PC-9 (cell line): ENCODE measurements at places on chromosomes 12 and 14. TPM values are rescaled to one million over a fixed set of nuclear protein-coding genes. Genes with fewer than 3 reads are reported as not detected.
A peak's percentile ranks its signal among the peaks of the same experiment; 100 is the strongest.

DNA sequence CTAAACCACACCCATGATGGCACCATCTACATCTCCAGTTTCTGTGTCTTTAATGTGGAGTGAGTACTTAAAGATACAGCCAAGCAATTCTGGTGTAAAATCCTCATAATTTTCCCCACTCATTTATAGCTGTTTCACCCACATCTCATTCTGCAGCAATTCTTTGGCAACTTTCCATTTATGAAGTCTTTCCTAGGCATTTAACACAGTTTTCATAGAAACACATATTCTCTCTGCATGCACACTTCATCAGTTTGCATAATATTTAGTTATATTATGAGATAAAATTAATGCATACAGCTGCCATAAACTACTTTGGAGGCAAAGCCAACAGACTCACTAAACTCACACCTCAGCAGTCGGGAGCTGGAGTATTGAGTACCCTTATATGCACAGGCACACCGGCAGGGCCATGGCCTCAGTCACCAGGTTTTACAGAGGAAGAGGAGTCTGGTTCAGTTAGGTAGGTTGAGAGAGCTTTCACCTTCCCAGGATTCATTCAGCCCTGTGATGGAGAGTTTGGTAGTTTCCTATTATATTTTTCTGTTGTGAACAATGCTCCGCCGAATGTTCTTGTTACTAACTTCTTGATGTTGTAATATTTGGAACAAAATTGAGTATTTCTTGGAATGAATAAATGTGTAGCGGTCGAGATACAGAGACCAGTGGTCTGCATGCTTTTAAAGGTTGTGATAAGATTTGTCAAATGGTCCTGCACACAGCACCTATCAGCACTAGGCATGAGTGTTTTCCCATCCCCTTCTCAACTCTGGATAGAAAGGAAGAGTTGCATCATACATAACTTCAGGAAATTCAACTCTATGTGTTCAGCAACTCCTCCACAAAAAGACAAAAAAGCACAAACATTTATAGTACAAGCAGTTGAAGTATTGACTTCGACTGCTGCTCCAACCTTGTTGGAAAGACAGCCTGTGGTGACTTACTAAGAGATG lies 123.5 kb downstream of the TTC8 start:
- no peak overlapping the region for H3K4me3 ChIP-seq
- no peaks in the 10 kb centered on the region for H3K4me1 ChIP-seq
- H3K36me3 ChIP-seq: no peaks in the 10 kb centered on the region
- no peak overlapping the region for H3K27ac ChIP-seq

The STAC3 gene
- total RNA-seq: 1.3 and 2.2 TPM in 2 replicates

- no peak overlapping the region for H3K4me3 ChIP-seq
- DNase-seq: no peak
- H3K27me3 ChIP-seq: no peaks in the 10 kb centered on the region
- H3K36me3 ChIP-seq: no peaks in the 10 kb centered on the region
- H3K27ac ChIP-seq: no peak overlapping the region
These were observed 578.0 kb upstream of the MGAT4C start for GRCh38 chr12:86834217-86834616.

The CDCA3 gene
- 104 and 125 TPM in 2 replicates for total RNA-seq

GRCh38 chr14:91998667-91999570 lies 40.9 kb downstream of the TRIP11 start:
- no peaks in the 10 kb centered on the region for H3K27me3 ChIP-seq
- H3K36me3 ChIP-seq: peaks cover 5% of the 10 kb centered on the region; the same call in 1 of the 2 replicates
- H3K27ac ChIP-seq: no peak overlapping the region

- H3K4me3 ChIP-seq: peak overlapping the region; percentile 32; the same call in 1 of the 2 replicates
- peaks cover 35% of the 10 kb centered on the region for H3K4me1 ChIP-seq
- H3K36me3 ChIP-seq: no peaks in the 10 kb centered on the region
- no peaks in the 10 kb centered on the region for H3K27me3 ChIP-seq
- peak overlapping the region; percentile 95 for H3K27ac ChIP-seq
These were observed 9.1 kb downstream of the C12orf76 start for GRCh38 chr12:110039085-110039807.

- no peak overlapping the region for H3K4me3 ChIP-seq
- no peak overlapping the region for H3K27ac ChIP-seq
- H3K4me1 ChIP-seq: peaks cover 50% of the 10 kb centered on the region
- no peaks in the 10 kb centered on the region for H3K27me3 ChIP-seq
- no peaks in the 10 kb centered on the region for H3K36me3 ChIP-seq
These were observed 114.0 kb downstream of the BEGAIN start for GRCh38 chr14:100473249-100473648.

DNA sequence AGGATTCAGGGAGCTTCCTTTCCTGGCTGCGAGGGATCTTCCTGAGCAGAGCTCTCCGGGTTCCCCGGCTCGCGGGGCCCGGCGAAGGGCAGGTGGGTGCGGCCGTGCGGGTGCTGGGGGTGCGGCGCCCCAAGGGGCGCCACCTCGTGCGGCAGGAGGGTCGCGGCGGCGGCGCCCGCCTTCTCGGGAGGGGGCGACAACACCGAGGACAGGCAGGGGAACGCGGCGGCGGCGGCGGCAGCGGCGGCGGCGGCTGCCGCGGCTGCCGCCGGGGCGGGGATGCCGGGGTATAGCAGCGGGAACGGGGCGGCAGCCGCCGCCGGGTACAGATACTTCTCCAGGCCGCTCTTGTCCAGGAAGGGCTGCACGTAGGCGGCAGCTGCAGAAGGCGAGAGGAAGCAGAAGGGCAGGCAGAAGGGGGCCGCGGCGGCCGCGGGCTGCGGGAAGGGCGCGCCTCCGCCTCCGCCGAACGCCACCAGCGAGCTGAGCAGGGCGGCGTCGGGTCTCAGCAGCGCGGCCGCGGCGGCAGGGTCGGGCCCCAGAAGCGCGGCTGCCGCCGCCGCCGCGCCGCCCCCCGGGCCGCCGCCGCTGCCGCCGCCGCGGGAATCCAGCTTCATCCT lies 2.7 kb downstream of the BHLHE41 start:
- H3K4me3 ChIP-seq: peak overlapping the region; percentile 87
- H3K27ac ChIP-seq: peak overlapping the region; percentile 97
- peaks cover 15% of the 10 kb centered on the region for H3K36me3 ChIP-seq
- H3K27me3 ChIP-seq: no peaks in the 10 kb centered on the region

DNA sequence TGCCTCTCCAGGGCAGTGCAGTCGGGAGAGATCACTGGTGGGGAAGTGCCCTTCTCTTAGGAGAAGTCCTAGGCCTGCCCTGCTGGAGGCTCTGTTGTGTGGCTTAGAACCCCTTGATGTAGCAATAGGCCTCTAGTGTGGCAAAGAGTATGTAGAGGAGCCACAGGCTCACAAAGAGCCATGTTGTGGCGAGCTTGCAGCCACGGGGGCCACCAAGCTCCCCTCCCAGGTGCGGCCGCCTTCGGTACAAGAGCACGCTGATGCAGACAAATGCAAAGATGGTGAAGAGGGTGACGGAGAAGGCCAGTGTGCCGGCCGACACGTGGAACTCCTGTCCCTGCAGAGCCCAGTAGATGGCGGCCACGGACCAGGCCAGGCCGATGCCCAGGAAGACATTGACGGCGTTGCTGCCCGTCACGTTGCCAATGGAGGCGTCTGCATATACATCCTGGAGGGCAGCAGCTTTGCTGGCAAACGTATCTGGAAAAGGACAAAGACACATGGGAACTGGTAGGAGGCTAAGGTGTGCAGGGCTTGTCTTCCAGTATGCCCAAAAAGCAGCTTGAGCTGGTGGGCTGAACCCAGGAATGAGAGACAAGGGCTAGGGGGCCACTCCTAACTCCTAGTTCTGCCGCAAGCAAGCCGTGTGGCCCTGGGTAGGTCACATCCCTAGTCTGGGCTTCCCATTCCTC lies 142.8 kb downstream of the SLC8A3 start:
- H3K36me3 ChIP-seq: no peaks in the 10 kb centered on the region
- DNase-seq: no peak
- H3K27me3 ChIP-seq: peaks cover 74% of the 10 kb centered on the region
- H3K4me1 ChIP-seq: no peaks in the 10 kb centered on the region
- no peak overlapping the region for H3K27ac ChIP-seq

DNA sequence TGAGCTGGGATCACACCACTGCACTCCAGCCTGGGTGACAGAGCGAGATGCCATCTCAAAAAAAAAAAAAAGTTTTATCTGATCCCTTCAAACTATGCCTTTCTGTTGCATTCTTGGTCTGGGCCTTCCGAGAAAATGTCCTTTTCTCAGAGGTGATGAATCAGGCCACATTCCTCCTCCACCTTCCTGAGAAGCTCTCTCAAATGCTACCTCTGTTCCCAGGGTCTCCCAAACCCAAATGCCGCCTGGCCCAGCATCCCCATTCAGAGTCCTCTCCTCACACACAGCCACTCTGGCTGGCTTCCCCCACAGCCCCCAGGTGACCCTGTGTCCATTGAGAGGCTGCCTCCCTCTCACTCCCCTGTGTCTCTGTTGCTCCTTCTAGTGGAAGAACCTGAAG lies 19.7 kb upstream of the TMED10 start:
- H3K36me3 ChIP-seq: no peaks in the 10 kb centered on the region
- peaks cover 39% of the 10 kb centered on the region for H3K4me1 ChIP-seq
- no peak overlapping the region for H3K4me3 ChIP-seq
- H3K27me3 ChIP-seq: no peaks in the 10 kb centered on the region
- DNase-seq: no peak

GRCh38 chr14:76050797-76051392 lies 65.3 kb downstream of the IFT43 start:
- H3K4me1 ChIP-seq: no peaks in the 10 kb centered on the region
- no peaks in the 10 kb centered on the region for H3K36me3 ChIP-seq
- no peak overlapping the region for H3K27ac ChIP-seq
- no peaks in the 10 kb centered on the region for H3K27me3 ChIP-seq

GRCh38 chr12:1282670-1283315 lies 291.8 kb downstream of the ERC1 start:
- no peak overlapping the region for H3K4me3 ChIP-seq
- no peaks in the 10 kb centered on the region for H3K27me3 ChIP-seq
- no peak overlapping the region for H3K27ac ChIP-seq
- DNase-seq: no peak

The SLC8A3 gene
- not detected in 2 replicates for total RNA-seq

The CLEC6A gene
- not detected in 2 replicates for total RNA-seq

The MIP gene
- not detected in 2 replicates for total RNA-seq

DNA sequence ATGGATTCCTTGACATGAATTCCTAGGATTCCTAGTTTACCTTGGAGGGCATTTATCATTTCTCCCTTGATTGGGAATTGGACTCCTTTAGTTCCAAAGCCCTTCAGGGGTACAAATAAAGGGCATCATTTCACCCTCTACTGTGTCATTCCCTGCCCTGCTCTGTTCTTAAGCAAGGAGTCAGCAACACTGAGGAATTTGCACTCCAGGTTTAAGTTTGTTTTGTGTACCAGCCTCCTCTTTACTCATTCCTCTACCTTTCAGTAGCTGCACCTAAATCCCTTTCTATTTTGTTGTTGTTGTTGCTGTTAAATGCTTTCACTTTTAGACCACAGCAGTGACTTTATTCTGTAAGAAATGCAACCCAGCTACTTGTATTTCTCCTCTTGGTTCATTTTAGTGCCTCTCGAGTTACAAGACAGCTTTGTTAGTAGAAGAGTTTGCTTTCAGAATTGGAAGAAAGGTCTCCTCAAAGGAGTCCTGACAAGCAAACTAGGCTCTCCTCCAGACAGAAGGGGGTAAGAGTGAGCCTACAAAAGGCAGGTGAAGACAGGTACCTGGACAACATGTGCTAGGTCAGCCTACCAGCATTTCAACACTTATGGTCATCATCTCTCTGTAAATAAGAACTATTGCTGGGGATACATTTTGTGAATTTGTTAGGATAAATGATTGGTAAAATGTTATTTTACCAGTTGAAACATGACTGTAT lies 90.0 kb downstream of the RMST start:
- DNase-seq: no peak
- H3K4me1 ChIP-seq: peaks cover 18% of the 10 kb centered on the region
- no peaks in the 10 kb centered on the region for H3K36me3 ChIP-seq

The LRRIQ1 gene
- 4.2 and 5.2 TPM in 2 replicates for total RNA-seq

- no peaks in the 10 kb centered on the region for H3K4me1 ChIP-seq
- H3K27ac ChIP-seq: no peak overlapping the region
- no peaks in the 10 kb centered on the region for H3K27me3 ChIP-seq
- no peak for DNase-seq
These were observed 39.2 kb upstream of the DYRK2 start for GRCh38 chr12:67609226-67609870.

- peaks cover 23% of the 10 kb centered on the region for H3K27me3 ChIP-seq
- no peak overlapping the region for H3K4me3 ChIP-seq
- H3K27ac ChIP-seq: no peak overlapping the region
- H3K36me3 ChIP-seq: no peaks in the 10 kb centered on the region
- no peak for DNase-seq
These were observed 33.1 kb upstream of the SLC35F4 start for GRCh38 chr14:57898837-57899572.

- H3K27me3 ChIP-seq: no peaks in the 10 kb centered on the region
- H3K36me3 ChIP-seq: no peaks in the 10 kb centered on the region
- H3K4me3 ChIP-seq: no peak overlapping the region
- H3K4me1 ChIP-seq: no peaks in the 10 kb centered on the region
- H3K27ac ChIP-seq: no peak overlapping the region
These were observed 497.6 kb downstream of the APAF1 start for GRCh38 chr12:99142651-99143050.

The KRT83 gene
- total RNA-seq: 0.43 TPM in 1 of 2 replicates, not detected in the other

GRCh38 chr14:75771595-75771994 lies 110.5 kb downstream of the TTLL5 start:
- DNase-seq: no peak
- no peaks in the 10 kb centered on the region for H3K27me3 ChIP-seq

DNA sequence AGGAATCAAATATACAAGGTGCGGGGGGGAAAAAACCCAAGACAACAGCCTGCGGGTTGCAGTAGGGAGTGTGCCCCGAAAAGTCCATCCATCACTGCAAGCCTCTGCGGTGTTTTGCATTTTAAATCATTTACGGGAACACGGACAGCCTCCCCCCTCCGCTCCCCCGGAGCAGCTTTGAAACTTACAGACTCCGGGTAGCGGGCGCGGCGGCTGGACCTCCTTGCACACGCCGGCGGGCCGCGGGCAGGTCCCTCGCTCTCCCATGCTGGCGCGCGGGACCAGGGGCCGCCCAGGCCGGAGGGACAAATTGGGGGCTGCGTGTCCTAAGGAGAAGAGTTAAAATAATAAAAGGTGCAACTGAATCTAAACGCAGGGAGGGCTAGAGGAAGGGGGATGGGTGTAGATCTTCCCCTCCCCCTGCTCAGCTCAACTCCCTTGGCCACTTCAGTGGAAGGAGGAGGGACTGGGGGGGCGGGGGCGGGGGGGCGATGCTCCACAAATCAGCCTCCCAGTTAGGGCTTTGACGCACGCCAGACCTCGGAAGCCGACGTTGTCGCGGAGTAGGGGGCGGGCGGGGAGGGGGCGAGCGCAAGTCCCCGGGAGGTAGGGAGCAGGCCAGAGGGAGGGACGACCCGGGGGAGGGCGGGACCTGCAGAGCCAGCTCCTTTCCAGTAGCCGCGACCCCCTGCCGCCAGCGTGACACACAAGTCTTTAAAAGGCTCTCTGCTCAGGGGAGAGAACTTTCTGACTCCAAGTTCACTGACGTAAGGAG lies at the start of gene KCNJ8:
TSS of gene KCNJ8 (minus strand) at position 349 of the 775 bp plus-strand sequence. CDS start 1,090 bp downstream, outside the sequence.
- no peaks in the 10 kb centered on the region for H3K27me3 ChIP-seq
- no peaks in the 10 kb centered on the region for H3K36me3 ChIP-seq
- no peak for DNase-seq
- no peak within 1 kb of the TSS for H3K27ac ChIP-seq
